ENCODE measurements at places on chromosomes 13 and 19.
A peak's percentile ranks its signal among the peaks of the same experiment; 100 is the strongest.

DNA sequence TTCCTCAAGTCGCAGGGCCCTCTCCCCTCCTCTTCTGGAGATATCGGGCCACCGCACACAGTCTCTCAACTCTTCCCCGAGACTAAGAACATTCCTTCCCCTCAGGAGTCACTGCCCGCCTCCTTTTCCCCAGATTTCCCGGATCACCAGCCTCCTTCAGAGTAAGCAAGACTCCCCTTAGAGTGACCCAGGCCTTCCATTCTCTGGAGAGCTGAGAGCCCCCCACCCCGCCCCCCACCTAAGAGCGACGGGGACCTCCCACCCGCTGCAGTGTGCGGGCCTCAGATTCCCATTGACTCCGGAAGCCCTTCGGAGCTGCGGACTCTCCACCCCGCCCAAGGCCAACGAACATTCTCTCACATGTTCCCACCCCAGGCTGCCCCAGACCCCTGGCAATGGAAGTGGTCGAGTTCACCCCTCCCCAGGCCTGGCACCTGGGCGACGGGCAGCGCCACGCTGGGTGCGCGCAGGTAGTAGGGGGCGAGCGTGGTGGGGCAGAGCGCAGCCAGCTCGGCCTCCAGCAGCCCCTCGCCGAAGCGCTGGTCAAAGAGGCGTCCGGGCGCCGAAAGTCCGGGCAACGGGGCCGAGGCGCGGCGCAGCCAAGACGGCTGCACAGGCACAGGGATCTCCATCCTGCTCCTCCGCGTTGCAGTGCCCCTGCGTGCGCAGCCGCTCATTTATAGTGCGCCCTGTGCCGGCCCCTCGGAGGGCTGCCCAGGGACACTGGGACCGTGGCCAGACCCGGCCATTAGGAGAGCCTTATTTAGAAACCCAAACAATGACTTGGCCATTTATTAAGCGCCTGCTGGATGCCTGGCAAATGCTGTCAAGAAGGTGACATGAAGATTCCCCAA, at the start of gene HSPB6:
Gene HSPB6, minus strand, starts transcription at position 653 of the 854 bp plus-strand sequence. Its CDS starts 21 bp downstream, at position 632.
- no peak for DNase-seq

DNA sequence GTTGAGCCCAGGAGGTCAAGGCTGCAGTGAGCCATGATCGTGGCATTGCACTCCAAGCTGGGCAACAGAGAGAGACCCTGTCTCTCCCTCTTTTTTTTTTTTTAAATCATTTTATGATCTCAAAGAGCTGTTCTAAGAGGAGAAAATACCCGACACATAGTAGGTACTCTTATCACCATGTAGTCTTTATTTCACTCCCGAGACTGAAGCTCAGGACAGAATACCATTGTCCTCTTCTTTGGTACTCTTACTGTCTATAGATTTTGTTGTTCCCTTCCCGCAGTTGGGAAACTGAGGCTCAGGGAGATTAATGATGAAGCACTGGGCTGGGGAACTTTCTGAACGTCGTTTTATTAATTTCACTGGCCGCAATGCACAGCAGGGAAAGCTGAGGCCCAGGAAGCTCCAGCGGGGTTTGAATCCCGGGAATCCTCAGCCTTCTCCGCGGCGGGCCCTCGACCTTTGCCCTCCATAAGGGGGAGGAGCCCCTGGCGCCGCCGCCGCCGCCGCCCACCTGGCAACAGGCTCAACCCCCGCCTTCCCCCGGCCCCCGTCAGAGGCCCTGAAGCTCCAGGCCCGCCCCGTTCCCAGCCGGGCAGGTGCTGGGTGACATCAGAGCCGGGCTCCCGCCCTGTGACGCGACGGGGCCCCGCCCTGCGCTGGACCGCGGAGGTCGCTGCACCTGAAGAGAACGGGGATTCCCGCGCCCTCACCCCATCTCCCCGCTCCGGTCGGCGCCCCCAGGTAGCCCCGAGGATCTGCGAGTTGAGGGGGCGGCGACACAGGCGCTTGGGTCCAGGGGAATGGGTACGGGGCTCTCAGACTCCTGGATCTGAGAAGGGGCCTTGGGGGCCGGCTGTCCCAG, 1.6 kb downstream of the MYH14 start:
- no peak for DNase-seq

DNA sequence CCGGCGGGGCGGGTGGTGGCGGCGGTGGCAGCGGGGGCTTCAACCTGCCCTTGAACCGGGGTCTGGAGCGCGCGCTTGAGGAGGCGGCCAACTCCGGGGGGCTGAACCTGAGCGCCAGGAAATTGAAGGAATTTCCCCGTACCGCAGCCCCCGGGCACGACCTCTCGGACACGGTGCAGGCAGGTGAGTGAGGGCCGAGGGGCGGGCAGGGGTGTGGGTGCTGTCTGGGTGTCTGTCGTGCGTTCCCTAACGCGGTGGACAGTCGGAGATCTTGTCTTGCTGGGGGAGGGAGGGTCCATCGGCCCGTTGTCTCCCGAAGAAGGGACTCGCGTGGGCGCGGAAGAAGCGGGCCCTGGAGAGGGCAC, 533 bp downstream of the LRCH1 start:
- DNase-seq = no peak

GRCh38 chr13:97639236-97639635, 205.3 kb downstream of the RAP2A start:
- DNase-seq = no peak

DNA sequence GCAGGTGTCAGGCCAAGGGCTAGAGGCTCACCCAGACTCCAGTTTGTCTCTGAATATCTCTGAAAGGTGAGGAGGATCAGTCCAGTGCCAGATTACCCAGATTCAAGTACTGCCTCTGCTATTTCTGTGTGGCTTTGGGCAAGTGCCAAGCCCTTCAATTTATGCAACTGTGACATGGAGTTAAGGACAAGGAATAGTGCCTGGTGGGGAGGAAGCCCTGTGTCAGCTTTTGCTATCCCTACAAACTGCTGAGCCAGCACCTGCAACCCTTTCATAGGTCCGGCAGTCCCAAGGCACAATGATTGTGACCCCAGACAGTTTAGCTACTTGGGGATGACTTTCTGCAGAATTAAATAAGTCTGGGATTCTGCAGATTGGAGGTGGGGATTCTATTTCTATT, 123.0 kb downstream of the KL start:
- no peak for DNase-seq

DNA sequence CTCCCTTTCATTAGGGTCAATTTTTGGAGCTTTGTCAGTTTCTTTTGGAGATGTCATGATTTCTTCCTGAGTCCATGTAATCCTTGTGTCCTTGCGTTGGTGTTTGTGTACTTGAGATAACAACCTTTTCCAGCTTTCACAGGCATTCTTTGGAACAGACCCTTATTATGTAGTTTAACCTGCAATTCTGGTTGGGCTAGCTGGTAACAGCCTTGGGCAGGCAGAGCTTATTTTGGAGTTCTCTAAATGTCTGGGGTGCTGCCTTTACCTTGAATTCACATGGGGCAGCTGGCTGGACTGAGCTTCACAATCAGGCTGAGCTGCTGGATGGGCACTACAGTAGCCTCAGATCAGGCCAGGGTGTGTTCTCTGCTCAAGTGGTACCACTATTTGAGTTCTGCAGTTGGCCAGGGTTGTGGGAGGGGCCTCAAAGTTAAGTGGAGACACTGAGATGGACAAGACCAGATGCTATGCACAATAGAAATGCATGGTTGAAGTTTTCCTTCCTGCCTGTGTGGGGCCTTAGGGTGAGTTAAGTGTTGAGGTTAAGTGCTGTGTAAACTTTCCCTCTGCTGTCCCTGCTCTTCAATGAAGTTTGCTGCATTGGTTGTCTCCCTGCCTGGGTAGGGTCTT, 277.3 kb downstream of the ATP8A2 start:
- DNase-seq = no peak

DNA sequence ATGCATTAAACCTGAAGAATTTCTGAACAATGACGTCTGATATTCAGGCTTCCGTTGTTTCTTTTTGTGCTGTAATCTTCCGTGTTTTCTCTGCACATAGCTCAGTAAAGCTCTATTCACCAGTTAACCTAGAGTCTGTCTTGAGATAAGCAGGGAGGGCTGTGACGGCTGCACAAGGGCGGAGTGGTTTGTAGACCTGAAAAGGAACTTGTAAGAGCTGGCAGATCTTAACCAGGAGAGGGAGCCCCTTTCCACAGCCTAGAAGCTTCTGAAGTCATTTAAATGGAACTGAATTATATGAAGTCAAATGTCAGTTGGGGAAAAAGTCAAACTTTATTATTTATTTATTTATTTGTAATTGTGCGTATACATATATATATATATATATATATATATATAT, 27.5 kb downstream of the DPRX start:
- DNase-seq = no peak

DNA sequence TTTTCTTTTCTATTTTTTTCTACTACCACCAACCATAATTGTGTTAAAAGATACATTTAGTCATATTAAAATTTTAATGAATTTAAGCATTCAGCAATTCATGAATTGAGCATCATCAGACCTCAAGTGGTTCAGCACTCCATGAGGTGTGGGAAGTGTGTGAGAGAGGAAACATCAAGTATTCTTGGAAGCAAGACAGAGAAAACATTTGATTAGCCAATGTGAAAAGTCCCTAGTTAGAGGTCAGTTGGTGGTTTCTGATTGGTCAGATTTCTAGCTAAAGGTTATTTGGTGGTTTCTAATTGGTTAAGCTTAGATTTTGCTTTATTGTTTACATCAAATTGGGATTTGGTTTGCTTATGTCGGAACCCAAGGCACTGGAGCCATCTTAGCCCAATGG, 134.7 kb downstream of the KLF5 start:
- no peak for DNase-seq

DNA sequence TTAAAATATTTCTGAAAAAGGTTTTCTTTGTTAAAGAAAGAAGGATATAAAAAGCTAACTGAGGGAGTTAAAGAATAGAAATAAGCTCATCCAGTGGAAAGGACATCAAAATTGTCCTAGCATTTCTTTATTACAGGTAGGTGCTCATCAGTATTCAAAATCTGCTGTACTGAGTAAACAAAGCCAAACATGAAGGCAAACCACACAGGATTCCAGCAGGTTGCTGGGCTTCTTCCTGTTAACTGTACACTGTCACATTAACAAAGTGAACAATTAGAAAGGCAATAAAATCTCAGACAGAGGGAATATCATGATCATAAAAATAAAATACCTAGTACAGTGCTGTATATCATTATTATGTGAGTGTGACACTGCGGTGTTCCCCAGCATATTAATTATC, 1541.0 kb downstream of the SLITRK5 start:
- no peak for DNase-seq

GRCh38 chr13:49494645-49495044, 1.1 kb upstream of the PHF11 start:
- no peak for DNase-seq

GRCh38 chr19:33430674-33431277, 57.3 kb downstream of the CEBPG start:
- DNase-seq = peak; percentile 71

DNA sequence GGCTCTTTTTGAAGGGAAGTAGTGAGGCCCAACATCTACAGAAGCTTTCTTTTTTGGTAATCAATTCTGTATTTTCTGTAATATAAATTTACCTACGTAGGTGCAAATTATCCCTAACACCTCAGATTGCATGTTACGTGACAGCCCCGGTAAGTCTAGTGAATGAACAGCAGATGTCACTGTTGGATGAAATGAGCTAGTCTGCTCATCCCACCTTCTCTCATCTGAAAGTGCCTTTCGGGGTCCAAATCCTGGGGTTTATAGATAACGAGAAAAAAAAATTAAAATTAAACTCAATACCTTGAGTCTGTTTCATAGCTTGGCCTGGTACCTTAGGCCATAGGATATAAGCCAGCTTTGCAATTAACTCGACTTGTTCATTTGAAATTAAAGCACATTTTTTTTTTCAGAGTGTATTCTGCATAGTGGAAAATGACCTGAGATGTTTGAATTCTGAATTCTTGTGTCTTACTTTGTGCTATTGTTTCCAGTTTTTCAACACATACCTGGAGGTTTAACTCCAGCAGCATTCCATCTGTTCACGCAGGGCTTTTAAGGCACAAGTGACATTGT, 548.2 kb downstream of the GPC5 start:
- no peak for DNase-seq

DNA sequence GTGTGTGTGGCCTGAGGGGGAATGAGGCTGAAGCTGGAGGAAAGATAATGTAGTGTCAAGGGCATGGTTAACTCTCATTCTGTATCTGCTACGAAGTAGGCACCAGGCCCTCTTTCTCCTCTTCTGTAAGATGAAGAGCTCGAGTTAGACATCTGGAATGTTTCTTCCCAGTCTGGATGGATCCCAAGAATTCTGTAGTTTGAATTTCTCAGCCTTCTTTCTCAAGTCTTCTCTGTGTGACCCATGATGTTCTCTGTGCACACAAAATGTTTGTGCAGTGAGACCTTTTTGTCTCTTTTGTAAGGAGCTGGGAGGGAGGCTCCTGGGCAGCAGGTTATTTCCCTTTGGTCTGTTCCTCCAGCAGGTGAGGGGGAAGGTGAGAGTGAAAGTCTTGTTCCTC, 13.7 kb downstream of the FGF9 start:
- no peak for DNase-seq

- DNase-seq = peak; percentile 83
Observed at GRCh38 chr19:2461751-2462634, 5.2 kb upstream of the LMNB2 start.
